IPS-NIHi11 (cell line): ENCODE measurements at places on chromosomes 1 and 21.

- DNase-seq = no peak
Observed at GRCh38 chr1:115426231-115426771, 88.3 kb upstream of the NGF start.

GRCh38 chr1:201751872-201752271 is 77.1 kb upstream of the IPO9 start:
- DNase-seq = peak; percentile 39

GRCh38 chr1:172345077-172345476 is 75.4 kb upstream of the C1orf105 start:
- DNase-seq = no peak

GRCh38 chr1:108082001-108082400 is 117.0 kb upstream of the VAV3 start:
- DNase-seq = no peak

DNA sequence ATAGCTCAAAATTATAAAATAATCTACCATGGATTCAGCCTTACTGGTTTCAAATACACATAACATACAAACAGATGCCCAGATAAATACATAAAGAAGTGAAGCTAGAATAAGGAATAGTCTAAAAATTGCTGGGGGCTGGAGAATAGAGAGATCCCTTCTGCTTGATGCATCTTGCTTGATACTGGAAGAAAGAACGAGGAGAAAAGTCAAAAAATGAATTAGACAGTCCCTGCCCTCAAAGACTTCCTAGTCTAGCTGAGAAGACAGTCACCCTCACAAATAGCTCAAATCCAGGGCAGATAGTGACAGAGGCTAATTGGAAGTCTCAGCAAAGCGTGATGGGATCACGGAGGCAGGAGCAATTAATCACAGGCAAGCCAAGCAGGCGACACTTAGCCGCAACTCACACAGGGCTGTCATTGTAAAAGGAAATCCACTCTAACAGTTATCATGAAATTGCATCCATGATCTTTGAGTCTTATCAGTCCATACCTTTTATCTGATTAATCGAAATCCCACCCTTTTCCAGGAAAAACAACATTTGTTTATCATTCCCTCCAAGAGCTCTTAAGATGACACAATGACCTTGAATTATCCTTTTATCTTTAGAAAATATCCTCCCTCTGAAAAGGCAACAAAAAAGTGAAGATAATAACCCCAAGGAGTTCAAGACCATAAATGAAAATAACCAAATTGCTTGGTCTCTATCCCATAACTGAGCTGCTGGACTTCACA is 59.7 kb upstream of the TIAM1 start:
- no peak for DNase-seq

DNA sequence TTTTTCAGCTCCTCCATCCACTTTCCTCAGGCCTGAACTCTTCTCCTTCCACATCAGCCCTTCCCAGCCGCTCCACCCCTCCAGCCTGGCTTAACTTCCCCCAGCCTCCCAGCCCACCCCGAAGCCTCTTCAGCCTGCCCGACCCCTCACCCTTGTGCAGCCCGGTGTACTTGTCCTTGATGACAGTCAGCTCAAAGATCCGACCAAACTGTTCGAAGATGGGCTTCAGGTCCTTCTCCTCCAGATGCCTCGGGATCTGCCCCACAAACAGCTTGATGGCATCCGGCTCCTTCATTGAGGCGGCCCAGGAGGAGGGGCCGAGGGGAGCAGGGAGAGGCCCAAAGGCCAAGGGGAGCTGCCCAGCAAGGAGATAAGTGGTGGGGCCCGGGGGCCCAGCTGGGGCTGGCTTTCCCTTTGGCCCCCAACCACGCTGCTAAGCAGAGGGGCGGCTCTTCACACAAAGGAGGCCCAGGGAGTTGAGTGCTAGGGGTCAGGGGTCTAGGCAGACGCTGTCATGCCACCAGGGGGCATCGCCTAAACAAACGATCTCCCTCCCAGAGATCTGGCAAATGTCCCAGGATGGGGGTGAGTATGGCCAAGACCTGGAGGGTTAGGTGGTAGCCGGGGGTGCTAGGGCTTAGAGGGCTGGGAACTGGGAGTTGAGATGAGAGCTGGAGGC is 738 bp downstream of the CELF3 start:
- peak; percentile 67 for DNase-seq

GRCh38 chr1:211518330-211519289 is 26.6 kb upstream of the RD3 start:
- DNase-seq = no peak

DNA sequence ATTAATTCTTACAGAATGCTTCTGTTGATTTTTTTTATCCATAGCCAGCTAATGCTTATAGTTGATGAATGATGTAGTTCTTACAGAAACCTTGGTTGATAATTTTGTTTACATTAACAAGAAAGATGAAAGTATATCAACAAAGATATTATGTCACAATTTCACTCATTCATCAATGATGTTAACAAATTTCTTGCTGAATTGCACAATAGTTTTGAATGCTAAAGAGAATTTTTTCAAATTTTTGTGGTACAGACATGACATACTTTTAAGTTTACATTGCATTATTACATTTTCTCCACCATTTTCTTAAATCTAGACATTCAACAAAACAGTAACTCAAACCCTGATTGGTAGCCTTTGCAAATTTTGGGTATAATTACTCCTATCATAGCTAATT is 236.3 kb downstream of the FOXD2 start:
- no peak for DNase-seq

GRCh38 chr1:4585216-4585615 is 69.2 kb upstream of the AJAP1 start:
- peak; percentile 84 for DNase-seq

DNA sequence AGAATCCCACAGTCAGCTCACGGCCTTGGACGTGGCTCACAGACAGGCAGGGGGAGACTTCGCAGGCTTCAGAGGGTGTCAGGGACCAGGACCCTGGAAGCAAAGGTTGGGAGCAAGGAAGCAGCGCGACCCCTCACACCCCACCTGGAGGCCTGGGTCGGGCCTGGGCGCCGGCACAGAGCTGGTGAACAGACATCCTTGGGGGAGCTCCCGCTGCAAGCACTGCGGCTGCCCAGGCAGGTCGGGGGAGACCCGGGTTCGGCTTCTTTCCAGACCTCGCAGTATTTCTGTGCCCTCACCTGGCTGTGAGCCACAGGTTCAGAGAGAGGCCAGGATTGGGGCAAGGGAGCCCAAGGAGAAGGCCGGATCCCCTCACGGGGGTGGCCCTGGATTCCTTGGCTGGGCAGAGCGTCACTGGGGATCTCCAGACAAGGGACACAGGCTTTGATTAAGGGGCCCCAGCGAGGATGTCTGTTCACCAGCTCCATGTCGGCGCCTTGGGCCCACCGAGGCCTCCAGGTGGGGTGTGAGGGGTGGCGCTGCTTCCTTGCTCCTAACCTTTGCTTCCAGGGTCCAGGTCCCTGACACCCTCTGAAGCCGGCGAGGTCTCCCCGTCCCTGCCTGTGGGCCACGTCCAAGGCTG is 37.9 kb upstream of the TSPEAR start:
- no peak for DNase-seq

DNA sequence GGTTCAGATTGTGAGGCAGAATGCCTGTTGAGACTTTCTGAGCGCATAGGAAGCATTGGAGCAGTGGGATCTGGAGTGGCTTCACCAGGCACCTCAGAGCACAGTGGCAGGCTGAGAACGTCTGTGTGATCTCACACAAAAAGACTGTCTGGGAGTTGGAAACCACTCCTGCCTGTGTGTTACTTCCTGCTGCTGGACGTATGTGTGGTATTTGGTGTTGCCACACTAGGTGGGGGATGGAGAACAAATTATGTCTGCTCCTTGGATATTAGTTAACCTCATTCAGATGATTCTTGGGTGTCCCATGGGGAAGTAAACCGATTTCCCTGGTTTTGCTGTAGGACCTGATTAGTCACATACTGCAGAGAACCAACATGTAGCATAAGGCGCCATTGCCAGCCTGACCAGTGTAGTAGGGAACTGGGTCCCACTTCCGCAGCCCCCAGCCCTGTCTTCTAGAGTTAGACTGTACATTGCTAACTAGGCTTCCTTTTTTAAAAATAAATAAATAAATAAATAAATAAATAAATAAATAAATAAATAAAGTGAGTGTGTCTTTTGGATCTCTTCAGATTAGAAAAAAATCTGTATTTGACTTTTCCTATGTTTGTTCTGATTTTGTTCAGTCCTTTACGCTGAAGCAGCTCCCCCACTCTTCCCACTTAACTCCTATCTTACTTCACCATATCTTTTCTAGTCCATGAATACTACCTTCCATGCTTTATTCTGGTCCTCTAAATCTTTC is 26.9 kb downstream of the UCK2 start:
- no peak for DNase-seq

DNA sequence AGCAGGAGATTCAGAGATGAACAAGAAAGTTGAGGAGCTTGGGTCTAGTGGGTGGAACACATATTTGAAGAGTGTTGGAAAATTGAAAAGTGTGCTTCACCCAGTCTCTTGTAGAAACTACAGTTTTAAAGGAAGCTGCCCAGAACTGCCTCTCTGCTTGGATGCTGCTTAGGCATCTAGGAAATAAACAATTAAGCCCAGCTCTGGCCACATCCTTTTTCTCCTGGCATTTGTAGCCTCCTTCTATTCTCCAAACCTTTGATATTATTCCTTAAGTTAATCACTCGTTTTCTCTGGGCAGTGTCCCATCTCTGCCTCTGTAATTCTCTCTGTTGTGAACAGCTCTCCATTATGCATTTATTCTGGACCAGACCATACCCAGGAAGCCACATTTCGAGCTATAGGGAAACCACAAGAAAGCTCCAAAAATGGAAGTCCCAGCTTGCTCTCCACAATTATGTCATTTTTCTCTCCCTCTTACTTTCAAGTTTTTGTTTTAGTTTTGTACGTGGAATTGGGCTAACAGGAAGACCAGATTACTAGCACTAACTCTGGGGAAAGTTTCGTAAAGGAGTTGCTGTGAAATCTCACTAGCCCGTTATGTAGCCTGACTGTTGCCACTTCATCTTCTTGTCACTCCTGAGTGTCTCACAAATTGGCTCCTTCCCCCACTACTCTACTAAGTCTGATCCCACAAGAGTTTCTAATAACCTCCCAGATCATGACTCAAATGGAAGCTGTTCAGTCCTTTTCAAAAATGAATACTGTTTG is 102.2 kb downstream of the NTMT2 start:
- no peak for DNase-seq

DNA sequence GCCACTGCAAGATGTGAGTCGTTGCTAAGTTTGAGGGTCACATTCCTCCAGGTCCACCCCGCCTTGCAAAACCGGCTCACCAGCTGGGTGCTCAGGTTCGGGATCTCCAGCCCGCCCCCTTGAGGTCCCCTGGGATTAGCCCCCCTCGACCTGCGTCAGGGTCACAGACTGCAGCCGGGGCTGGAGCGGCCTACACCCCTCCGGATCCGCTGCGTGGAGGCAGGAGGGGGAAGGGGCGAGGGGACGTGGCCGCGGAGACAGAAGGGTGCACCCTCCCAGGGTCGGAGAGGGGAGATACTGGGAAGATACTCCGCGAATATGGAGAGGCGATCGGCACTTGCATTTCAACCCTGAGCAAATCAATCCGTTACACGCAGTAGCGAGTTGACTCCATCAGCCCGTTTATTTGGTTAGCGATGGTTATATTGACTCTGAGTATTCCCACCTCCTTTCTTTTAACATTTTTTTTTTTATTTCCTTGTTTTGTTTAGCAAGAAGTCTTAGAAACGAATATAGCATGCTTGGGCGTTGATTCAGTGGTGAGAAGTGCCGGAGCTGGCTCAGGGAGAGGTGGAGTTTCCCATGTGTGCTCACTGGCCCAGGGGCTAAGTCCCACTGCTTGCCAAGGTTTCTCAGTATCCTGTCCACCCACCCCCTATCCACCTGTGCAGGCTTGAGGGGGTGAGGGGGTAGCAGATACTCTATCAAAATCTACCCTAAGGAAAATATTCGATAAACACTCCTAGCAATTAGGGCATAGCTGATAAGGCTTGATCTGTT is 997 bp downstream of the IFNAR2 start:
- peak; percentile 66 for DNase-seq

- DNase-seq = no peak
Observed at GRCh38 chr1:159261311-159261710, 40.8 kb upstream of the FCER1A start.

DNA sequence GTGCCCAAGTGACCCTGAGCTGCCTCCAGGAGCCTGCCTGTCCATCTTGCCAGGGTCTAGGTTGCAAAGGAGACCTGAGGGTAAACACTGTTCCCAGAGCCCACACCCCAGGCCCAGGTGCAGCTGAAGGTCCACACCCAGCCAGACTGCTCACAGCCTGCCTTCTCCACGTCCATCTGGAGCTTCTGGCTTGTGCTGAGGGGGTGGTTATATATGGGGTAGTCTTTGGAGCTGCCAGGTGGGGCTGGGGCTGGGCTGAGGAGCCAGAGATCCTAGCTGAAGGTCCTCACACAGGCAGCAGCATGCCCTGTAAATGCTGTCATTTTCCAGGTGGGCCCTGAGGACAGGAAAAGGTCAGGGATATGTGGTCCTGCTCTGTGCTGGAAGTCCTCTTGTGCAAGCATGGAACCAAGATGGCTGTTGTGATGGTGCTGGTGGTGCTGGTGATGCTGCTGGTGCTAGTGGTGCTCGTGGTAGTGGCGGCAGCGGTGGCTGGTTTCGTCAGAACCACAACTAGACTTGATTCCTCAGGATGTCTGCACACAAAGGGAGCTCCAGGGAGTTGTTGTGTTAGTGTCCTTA is 182.7 kb downstream of the MATN1 start:
- no peak for DNase-seq

DNA sequence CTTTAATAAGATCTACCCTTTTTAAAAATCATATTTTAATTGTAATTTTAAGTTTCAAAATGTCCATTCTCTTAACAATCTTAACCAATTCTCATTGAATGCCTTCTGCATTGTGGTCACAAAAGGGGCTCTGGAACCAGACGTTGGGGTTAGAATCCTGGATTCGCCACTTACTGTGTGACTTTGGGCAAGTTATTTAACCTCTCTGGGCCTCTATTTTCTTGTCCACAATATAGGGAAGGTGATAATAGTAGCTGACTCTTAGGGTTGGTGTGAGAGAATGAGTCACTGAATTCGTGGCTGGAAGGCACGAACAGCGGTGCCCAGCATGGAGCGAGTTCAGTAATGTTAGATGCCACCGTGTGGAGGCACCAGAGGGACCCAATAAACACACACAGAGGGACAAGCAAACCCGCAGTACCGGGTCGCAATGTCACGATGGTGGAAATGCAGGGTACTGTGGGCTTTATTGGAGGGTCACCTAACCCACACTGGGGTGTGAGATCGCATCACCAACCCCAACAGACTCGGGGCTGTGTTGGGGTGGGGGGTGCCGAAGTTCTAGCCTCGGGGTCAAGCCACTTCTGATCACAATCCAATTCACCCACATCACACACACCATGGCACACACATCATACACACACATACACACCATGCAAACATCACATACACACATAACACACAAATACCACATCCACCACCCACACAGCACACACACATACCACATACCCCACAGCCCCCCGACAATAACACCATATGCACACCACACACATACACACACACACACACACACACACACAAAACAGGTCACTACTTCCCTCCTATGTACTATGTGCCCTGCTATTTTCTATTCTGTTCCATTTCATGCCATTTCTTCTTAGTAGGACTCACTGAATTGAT is 27.0 kb upstream of the IFNAR2 start:
- DNase-seq = no peak
